Kidney capillary endothelial cell (primary cell): ENCODE measurements at places on chromosomes 2 and 18.

GRCh38 chr18:76487070-76487469 lies 8.0 kb downstream of the ZNF516 start:
- no peak for DNase-seq

DNA sequence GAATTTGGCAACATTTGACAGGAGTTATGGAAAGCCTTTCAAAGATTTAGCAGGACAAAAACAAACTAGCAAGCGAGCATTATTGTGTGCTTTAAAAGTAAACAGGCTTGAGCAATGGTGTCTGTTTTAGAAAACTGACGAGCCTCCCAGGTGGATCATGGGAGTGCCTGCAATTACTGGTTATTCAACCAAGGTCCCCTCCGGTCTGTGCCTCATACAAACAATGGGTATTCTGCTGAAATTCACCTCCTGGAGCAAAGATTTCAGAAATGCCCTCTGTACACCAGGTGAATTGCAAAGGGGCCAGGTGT lies 22.4 kb downstream of the RTP5 start:
- no peak for DNase-seq

DNA sequence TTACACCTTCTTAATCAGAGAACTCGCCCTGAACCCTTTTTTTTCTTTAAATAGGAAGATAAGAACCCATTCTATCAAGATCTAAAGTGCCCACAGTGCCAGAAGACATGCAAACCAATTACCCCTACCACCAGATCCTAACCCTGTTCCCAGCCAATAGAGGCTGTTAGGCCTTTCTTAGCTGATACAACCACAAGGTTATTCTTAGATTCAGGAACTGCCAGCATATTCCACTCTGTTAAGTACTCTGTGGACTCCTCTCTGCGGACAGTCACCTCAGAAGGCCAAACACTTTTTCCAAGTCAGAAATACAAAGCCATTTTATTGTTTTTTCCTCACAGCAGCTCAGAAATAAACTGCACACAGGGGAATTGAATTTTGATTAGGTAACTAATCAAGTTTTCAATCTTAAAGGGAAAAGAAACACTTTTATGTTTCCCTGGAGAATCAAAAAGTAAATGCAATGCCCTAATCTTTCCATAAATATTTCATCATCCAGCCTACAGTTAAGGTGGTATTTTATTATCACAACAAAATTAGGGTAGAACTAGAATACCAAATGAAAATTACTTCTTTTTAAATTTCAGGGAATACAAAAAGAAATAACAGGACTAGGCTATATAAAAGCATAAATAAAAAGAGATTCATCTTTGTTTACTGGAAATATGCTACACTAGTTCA lies 111.4 kb downstream of the NBAS start:
- DNase-seq = no peak

GRCh38 chr2:176960736-176961520 lies 251.7 kb upstream of the HNRNPA3 start:
- no peak for DNase-seq
